ENCODE measurements at places on chromosomes 6 and 20. TPM values are rescaled to one million over a fixed set of nuclear protein-coding genes. Genes with fewer than 3 reads are reported as not detected.

The CENPB gene
- total RNA-seq: 72.2 TPM

The VGLL2 gene
- total RNA-seq: not detected

The PARD6B gene
- 0.90 TPM for total RNA-seq

- no peak for DNase-seq
These were observed 73.7 kb upstream of the SLC24A3 start for GRCh38 chr20:19138758-19139157.

DNA sequence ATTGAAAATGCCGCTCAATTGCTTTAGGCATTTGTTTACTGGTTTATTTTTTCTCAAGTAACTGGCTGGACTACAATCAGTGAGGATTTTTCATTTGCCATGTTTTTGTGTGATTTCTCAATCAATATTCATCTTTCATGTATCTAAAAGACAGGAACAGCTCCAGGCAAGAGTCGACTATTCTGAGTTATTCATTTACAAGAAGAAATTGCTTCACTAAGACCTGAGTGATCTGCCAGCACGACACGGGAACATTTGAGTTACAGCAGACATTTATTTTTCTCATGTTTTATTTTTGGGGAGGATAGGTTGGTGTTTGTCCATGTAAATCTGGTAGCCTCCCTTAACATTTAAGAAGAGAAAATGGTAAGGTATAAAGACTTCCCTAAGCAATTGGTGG lies 124.1 kb downstream of the CBLN4 start:
- DNase-seq: no peak

DNA sequence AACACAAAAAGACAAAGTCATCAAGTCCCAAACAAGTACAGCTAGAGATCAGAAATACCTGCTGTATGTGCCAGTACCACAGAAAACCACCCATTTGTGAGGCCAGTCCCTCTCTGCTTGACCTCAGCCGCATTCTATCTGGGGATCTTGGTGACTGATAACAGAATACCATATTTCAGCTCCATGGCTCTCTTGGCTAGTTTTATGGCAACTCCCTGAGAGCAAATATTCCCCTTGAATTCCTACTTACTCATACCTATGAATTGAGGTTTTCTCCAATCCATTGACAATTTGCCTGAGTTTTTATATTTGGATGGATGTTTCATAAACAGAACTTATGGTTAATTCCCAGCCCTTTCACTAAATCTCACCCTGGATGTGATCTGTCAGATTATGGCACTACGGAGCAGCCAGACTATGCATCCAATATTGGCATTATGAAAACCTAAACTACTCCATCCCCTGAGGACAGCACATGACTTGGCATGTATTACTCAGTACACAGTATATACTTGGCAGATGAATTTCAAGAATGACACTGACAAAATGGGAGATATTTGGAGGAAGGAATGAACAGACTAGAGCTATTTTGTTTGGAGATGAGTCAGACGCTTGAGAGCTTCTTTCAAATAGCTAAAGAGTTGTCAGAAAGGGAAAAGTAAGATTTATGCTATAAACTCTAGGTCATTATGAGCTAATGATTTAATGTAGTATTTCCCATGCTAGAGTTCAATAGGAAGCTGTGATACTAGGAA lies 95.7 kb downstream of the PRDM1 start:
- DNase-seq: peak; percentile 88

- DNase-seq: no peak
These were observed 20.2 kb upstream of the CD2AP start for GRCh38 chr6:47457370-47457769.

DNA sequence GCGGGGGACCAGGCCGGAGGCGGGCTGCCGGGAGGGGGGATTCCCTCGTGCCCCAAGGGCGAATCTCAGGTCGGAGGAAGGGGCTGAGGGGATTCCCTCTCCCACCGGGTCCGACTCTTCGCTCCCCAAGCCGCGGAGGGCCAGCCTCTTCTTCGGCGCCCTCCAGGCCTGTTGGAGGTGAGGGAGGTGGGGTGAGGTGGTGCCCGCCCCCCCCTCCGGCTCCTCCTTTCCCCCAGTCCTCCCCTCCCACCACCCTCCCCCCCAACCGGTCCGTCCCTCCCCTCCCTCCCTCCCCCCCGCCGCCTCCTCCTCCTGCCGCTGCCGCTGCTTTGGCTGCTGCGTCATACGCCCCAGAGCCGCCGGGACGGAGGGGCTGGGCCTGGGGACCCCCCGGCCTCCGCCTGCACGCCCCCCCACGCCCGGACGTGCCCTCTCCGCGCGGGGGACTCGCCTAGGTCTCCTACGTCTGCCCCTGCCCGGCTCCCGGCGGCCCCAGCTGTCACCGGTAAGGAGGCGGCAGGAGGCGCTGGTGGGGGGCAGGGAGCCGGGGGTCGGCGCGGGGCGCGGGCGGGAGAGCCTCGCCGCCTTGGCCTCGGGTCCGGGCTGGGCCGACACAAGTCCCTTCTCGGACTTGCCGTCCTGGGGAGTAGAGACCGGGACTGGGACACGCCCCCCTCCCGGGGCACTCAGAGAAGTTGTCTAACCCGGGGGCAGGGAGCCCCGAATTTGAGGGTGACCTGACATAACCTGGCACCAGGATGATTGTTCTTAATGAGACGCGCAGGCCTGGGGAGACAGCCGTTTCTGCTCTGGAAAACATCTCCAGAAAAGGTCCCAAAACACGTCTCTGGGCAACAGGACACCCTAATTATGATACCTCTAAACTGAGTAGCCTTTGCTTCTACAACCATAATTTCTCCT lies at the start of gene PHF1:
Gene PHF1 (plus strand): TSS at position 304 of the 921 bp plus-strand sequence. CDS start 1,250 bp downstream, outside the sequence.
- DNase-seq: peak; percentile 80

DNA sequence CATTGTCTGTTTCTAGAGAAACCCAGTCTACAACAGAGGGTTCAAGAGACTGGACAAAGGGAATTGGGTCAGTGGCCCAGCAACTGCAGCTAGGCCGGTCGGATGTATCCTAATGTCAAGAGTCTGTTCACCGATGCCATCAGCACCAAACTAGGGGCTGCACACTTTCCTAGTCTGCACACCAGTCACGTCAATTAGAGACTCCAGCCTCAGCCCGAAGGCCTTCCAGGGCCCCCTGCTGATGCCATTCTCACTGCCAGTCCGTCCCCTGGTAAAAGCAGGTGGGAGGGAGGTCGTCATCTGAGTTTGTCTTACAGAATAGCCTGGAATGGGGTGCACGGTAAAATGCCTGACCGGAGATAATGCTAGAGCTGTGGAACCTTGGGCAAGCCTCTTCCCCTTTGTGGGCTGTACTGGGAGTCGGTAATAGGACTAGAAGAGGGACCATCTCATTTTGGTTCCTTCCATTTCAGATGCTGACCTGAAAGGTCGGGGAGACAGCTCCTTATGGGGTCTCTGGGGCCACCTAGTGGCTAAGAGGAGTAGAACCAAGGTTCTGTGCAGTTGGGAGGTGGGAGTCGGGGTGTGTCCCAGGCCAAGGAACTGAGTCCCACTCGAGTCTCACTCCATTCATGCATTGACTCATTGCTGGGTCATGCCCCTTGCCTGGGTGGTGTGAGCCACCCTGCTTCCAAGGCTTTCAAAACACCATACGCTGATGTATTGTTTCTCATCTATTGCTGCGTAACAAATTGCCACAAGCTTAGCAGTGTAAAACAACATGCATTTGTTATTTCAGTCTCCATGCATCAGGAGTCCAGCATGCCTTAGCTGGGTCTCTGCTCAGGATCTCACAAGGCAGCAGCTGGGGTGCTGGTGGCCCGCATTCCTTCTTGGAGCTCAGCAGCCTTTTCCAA lies 5.1 kb downstream of the SOX12 start:
- DNase-seq: peak; percentile 66

- no peak for DNase-seq
These were observed 60.6 kb downstream of the IGF2R start for GRCh38 chr6:160029525-160029924.

GRCh38 chr6:148179786-148180185 lies 162.9 kb upstream of the SASH1 start:
- DNase-seq: peak; percentile 25

DNA sequence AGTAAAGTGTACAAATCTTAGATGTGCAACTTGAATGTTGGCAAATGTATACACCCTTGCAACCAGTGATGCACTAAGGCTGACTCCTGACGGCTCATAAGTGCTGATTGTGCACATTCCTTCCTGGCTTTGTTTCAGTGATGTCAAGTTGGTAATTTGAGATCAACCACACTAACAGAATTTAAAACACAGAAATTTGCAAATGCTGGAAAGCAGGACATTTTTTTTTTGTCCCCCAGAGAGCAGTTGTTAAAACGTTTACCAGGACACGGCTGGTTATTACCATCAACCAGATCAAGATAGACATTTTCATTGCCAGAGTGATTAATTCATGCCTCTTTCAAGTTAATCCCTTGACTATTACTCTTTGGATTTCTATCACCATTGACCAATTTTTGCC lies 735.6 kb downstream of the RFPL4B start:
- peak; percentile 69 for DNase-seq

DNA sequence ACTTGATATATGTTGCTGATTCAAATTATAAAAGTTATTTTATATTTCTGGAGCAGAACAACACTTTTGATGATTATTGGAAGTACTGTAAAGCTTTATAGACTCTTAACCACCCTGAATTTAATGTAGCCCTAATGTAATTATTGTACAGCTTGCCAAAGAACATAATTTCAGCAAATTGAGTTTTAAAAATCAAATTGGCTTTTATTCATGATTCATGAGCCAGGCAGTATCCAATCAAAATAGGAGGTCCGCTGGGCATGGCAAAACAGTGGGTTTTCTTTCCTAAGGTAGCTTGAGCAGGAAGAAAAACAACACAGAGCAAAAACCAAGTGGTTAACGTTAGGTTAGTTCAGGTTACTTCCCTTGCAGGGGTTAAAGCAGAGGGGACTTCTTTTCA lies 64.8 kb upstream of the MAP7 start:
- no peak for DNase-seq

All from IMR-90 (cell line).